Activated gamma-delta T cell (primary cell): ENCODE measurements at places on chromosomes 6 and 20.

GRCh38 chr6:157552820-157553485 is 172.0 kb downstream of the ZDHHC14 start:
- DNase-seq: no peak

- DNase-seq: no peak
Observed at GRCh38 chr20:20368418-20369249, 730 bp downstream of the INSM1 start.

DNA sequence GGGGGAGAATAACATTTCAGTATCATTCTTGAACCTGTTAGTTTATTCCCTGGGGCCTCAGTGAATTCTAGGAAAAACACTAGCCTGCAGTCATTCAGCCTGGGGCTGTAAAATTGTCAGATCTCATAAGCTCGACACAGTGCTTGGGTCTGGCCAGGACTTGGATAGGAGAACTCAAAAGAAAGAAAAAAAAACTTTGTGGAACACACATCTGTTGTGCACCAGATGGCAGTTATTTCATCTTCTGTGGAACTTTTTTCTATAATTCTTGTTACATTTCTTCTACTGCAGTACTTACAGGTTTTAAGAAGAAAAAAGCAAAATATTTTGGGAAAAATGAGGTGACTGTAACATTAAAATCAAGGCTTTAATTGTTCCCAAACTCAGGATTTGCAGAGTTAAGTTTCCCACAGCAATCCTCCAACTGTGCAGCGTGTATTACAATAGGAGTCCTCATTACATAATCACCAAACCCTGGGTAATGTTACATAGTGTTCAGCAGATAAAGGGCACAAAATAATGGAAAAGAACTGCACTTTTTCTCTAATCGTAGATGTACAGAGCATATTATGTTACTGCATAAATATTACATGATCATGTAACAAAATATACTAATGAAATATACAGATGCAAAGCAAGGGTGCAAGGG is 531.1 kb upstream of the CITED2 start:
- no peak for DNase-seq

DNA sequence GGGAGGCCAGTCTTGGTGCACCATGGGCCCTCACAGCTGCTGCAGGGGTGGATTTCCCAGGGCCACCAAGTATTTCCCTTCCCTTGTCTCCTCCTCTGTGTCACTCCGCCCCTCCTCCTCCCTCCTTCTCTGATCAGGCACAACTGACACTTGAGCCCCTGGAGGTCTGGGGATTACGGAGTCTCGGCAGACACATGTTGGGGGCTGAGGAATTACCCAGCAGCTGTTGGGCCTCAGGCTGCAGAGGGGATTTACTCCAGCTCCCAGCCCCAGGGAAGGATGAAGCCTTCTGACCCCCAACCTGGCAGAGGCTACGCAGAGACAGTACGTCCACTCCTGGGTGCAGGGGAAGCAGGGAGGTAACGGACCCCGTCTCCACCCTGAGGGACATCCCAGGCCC is 420.5 kb upstream of the SULF2 start:
- DNase-seq: no peak

DNA sequence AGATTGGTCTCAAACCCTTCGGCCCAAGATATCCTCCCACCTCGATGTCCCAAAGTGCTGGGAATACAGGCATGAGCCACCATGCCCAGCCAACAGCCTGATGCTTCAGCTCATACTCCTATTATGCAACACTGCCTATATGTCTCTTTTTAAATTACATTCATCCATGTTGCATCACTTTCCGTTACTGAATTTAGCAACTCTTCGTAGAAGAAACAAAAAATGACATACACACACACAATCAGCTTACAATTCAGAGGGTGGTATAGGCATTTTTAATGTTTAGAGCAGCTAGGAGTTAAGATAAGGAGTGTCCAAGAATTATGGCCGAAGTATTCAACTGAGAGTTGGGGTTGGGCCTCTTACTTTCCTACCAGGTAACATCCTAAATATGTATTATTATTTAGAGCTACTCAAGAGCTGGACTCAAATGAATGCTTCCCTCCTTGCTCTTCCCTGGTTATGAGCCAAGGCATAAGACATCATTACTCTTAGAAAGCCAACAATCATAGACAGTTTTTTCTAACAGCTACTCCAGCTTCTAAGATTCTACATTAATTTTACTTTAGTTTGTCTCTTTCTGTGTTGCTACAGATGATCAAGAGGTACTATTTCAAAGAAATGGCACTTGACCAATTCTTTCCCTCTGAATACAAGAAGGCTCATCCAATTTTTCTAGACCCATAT is 62.0 kb upstream of the BMP5 start:
- no peak for DNase-seq

- no peak for DNase-seq
Observed at GRCh38 chr6:116355796-116356195, 15.0 kb upstream of the DSE start.
